NCI-H187 (cell line): ENCODE measurements at places on chromosomes 6 and 20.

GRCh38 chr20:15854911-15855310 lies 718.3 kb downstream of the KIF16B start:
- DNase-seq, result no peak

DNA sequence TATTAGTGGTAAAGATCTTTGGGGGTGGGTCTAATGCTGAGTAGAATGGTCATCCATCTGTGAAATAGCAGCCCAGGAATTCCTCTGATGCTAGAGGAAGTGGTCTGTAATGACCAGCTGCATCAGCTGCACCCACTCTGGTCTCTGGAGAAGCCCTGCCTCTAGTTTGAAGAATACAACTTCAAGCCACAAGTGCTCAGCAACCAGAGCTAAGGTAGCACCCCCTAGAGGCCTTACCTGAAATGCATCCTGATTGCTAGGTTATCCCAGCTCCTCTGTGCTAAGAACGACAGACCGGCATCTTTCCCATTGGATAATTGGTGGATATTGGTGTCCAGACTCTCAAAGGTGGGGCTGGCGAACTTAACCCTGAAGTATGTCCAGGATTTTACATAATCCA lies 58.2 kb downstream of the DNAH8 start:
- DNase-seq, result no peak

DNA sequence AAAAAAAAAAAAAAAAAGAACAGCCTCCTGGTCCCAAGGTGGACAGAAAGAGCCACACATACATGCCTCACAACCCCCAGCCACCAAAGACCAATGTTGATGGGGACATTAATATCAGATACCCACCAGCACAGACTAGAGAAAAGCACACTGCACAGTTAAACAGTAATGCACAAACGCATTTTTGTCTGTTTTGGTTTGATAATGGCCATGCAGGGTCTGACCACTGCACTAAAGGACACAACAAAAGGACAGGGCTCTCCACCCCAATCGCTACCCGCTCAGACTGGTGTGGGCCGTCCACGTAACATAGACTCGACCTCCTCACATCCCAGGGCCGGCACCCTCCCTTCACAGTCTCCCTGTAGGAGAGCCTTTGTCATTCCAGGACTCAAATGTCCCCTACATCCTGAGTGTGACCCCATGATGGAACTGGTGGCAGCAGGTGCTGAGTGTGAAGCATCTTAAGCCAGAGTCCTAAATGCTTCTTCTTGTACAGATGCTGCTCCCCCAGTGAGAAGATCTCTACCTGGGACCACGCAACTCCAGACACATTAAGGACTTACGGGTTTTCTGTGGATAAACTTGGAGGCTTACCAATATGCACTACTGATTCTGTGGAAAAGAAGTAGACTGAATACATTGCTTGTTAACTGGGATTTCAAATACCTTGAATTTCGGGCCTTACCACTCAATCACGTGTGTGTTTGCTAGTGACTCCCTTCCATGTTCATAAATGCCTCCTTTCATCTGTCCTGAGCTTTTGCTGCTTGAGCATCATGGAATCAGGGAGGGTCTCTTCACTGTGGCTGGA lies 28.0 kb downstream of the RRBP1 start:
- no peak for DNase-seq

- DNase-seq, result no peak
Measured at GRCh38 chr6:152261179-152261578, 376.0 kb downstream of the SYNE1 start.
